Tibial artery (tissue), 4 donors: ENCODE measurements at places on chromosomes 13 and 19.

GRCh38 chr13:93377196-93377595 is 150.6 kb downstream of the GPC6 start:
- no peak for DNase-seq

DNA sequence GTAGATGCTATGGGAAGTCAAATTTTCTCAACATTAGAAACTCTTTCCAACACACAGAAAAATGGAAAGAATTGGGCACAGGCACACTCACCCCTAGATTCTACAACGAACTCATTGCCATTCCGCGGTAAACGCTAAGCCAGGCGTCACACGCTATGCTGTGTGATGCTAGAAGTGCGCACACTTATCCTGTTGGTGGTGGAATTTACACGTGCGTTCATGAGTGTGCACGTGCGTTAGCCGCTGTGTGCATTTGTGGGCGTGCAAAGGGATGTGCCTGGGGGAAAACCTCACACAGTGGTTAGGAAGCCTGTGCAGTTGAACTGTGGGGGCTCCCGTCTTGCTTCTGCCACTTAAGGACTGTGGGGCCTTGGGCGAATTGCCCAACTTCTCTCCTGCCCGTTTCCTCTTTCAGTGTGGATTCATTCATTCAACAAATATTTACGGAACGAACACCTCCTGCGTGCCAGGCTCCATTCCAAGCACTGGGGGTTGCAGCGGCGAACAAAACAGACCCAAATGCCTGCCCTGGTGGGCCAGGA is 7.7 kb downstream of the NFILZ start:
- DNase-seq: no peak

- DNase-seq: no peak
These were observed 4.2 kb downstream of the NAPA start for GRCh38 chr19:47510516-47511127.

DNA sequence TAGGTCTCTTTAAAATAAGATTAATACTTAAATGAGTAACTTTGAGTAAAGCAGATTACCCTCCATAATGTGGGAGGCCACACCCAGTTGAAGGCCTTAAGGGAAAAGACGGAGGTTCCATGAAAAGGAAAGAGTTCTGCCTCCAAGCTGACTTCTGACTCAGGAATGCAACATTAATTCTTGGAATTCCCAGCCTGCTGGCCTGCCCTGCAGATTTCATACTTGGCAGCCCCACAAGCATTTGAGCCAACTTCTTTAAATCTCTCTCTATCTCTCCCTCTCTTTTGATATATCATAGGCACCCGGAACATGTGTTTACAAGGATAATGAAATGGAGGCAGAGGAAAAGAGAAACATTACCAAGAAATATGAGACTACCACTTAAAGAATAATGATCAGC is 902.3 kb upstream of the MIR17HG start:
- DNase-seq: no peak

DNA sequence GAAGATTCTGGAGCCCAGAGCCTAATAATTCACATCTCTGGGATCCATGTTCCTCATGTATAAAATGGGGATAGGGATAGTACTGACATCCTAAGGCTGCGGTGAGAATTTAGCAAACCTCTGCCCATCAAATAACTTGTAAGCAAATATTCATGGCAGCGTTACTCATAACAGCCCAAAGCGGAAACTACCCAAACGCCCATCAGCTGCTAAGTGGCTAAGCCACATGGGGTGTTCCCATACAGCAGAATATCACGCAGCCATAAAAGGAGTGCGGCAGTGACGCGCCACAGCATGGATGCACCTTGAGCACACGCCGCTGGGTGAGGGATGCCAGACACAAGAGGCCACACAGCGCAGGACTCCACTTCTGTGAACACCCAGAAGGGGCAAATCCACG is 19.7 kb downstream of the VRK3 start:
- no peak for DNase-seq

GRCh38 chr19:46000491-46001246 is 5.4 kb downstream of the CCDC61 start:
- no peak for DNase-seq

GRCh38 chr19:44957526-44957925 is 2.3 kb downstream of the CLPTM1 start:
- no peak for DNase-seq

- no peak for DNase-seq
These were observed 7.1 kb upstream of the GPR18 start for GRCh38 chr13:99265162-99265800.

DNA sequence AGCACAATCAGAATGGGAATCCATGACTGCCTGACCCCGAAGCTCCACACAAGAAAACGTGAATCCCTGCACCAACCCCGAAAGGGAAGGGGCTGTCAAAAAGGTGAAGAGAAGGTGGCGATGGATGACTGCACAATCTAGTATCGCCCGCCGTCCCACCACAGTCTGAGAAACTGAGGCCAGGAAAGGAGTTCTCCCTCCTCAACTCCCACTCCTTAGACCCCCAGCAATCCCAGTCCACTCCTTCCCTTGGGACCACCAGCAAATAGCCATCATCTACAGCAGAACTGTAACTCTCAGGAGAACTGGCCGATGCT is 451 bp downstream of the NOSIP start:
- DNase-seq: no peak

GRCh38 chr19:3968556-3969434 is 2.1 kb downstream of the DAPK3 start:
- DNase-seq: peak; percentile 94

- no peak for DNase-seq
These were observed 5.4 kb upstream of the MTRF1 start for GRCh38 chr13:41268764-41269163.

- no peak for DNase-seq
These were observed 7.8 kb downstream of the FIZ1 start for GRCh38 chr19:55591555-55591954.

GRCh38 chr19:23520441-23520840 is 125.2 kb upstream of the ZNF91 start:
- DNase-seq: no peak

- no peak for DNase-seq
These were observed 1069.1 kb downstream of the EFNB2 start for GRCh38 chr13:105466376-105466775.

- DNase-seq: peak; percentile 60
These were observed 29.7 kb downstream of the RASA3 start for GRCh38 chr13:114102521-114103288.

- no peak for DNase-seq
These were observed 1.6 kb downstream of the TNFSF9 start for GRCh38 chr19:6532244-6532999.

- no peak for DNase-seq
These were observed 12.2 kb downstream of the FPR3 start for GRCh38 chr19:51807111-51807701.

DNA sequence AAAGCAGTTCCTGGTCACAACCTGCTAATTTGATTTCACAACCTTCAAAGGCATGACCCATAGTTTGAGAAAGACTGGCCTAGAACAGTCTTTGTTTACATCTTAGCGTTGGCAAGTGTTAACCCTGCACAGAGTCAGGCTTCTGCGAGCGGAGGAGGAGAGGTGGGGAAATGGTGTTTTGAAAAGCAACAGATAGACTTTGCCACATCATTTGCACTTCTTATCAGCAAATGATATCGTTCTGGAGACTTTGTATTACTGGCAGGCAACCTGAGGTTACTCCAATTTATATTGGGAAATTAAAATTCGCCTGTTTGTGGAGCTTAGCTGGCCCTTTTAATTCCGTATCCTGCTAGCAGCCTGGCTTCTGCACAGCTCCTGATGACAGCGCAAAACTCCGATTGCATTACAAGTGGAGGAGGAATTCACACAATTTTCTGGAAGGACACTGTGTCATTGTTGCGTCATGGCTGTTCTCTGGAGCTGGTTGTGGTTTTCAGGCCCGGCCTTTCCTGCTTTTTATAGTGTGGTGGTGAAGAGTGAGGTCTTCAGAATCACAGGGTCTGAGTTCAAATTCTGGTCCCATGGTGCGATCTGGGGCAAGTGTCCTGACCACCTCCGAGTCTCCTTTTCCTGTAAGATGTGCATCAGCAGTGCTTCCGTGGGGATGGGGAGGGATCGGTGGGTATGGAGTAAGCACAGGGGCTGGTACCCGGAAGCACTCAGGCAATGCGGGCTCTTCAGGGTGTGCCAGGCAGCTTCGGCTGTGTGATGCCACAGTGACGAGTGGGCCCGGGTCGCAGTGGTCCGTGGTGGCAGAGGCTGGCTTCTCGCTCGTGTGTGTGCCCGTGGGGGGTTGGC is 49.1 kb upstream of the EHD2 start:
- peak; percentile 87 for DNase-seq

- DNase-seq: no peak
These were observed 3.1 kb downstream of the DYRK1B start for GRCh38 chr19:39830847-39831246.

DNA sequence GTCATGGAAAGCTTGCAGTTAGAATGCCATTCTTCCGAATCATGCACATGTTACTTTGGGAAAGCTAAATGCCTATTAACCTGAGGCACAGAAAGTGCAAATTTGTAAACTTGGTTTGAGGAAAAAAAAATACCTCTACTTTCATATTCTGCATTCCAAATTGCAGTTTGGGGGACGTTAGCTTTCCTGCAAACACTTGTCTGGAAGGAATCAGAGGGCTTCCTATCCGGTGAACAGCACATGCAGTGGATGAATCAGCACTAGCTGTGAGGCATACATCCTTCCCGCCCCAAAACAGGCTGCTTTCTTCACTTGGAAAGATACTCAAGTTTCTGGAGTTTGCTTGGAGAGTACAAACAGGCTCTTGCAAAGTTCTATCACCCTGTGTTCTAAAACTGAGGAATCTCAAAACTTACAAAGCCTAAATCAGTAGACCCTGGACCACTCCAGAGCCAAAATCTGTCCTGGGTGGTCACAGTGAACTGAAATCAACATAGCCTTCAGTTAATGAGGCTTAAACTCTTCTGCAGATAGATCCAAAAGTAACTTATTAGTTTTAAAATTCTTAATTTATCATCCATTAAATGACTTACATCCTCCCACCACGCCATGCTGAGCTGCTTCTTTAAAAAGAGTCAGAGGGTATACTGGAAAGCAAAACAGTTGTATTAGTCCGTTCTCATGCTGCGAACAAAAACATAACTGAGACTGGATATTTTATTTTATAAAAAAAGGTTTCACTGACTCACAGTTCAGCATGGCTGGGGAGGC is 802.3 kb upstream of the ARGLU1 start:
- DNase-seq: no peak

- DNase-seq: no peak
These were observed 34.5 kb upstream of the FAM216B start for GRCh38 chr13:42746866-42747265.

DNA sequence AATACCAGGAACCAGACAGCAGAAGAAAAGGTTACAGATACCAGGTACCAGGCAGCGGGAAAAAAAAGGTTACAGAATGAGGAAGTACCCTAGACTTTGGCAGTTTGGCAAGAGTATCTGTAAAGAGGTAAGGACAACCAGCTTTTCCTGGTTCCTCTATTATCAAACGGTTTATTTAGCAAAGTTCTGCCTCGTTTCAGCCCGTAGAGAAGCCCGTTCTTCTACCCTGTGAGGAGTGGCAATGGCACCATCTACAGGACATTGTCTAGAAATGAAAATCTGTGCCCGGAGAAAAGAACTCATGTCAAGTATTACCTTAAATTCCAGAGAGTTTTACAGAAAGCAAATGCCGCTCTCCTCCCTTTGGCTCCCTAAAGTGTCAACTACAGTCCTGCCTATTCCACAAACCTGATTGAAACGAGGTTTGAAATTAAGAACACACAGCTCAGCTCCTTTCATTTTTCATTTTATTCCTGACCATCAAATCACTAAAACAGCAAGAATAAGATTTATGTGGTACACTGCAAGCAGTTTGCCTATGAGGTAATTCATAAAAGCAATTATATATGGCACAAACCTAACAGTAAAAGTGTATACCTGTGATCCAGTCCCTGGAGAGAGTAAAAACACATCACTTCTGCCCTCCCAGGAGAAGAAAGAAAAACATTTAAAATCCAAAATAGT is 226.3 kb downstream of the SLC7A1 start:
- no peak for DNase-seq

GRCh38 chr19:49973987-49974386 is 13.0 kb upstream of the SIGLEC11 start:
- peak; percentile 53 for DNase-seq

GRCh38 chr13:28494504-28494777 is 487 bp downstream of the FLT1 start:
- DNase-seq: no peak

DNA sequence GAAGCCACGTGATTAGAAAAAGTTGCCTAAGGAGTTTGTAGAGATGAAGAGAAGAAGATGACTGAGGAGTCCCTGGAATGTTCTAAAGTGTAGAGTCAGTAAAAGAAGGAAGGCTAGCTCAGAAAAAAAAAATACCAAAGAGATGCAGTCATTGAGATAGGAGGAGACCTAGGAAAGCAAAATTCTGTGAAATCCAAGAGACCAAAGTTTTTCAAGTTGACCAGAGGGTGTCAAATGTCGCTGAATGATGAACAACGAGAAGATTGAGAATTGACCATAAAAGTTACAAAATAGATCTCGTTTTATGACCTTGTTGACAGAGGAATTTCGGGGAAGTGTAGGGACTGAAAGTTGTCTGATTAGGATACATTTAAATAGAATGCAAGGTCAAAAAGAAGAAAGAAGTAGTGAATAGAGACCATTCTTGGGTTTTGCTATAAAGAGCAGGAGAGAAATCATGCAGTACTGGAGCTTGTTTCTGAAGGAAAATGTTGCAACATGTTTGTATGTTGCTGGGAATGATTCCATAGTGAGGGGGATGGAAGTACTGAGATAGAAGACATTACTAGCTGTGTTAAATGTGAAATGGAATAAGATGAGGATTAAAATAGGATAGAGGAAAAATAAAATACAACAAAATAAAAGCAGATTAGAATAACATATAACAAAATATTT is 30.2 kb upstream of the HTR2A start:
- DNase-seq: no peak

GRCh38 chr13:97300871-97301270 is 78.7 kb downstream of the MBNL2 start:
- no peak for DNase-seq

DNA sequence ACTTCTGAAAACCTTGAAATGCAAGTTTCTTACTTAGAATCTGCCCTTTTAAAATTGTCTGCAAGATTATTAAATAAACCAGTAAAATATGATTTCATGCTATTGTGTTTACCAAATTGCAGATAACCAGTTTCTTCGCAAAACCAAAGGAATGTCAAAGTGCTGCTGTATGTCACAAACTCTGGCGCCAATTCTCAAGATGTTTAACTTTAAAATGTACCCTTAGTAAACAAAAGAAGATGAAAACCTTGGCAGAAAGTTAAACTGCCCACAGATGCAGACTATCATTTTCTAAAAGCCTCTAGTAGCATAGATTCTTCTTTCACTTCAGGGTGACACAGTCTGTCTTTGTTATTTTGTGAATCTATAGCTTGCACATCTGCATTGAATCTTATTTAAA is 189.2 kb downstream of the SLITRK6 start:
- no peak for DNase-seq

GRCh38 chr13:51564252-51564651 is 20.0 kb upstream of the WDFY2 start:
- DNase-seq: no peak

DNA sequence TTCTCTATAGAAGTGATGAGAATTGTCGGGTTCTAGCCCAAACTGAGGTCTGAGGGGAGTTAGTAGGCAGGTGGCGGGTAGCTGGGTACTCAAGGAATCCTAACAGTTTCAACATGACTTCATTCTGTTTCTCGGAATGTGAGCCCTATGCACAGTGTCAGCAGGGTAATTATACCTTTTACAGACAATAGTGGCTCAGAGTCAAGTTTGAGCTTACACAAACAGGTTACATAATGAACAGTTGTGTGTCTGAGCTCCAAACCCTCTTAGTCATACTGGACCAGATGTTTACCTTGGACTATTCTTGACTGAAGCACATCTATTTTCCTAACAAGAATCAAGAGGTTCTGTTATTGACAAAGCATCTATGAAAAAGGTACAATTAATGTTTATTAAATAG is 1066.7 kb upstream of the PCDH20 start:
- DNase-seq: no peak
